ENCODE measurements at places on chromosomes 7 and 10.
A peak's percentile ranks its signal among the peaks of the same experiment; 100 is the strongest.

DNA sequence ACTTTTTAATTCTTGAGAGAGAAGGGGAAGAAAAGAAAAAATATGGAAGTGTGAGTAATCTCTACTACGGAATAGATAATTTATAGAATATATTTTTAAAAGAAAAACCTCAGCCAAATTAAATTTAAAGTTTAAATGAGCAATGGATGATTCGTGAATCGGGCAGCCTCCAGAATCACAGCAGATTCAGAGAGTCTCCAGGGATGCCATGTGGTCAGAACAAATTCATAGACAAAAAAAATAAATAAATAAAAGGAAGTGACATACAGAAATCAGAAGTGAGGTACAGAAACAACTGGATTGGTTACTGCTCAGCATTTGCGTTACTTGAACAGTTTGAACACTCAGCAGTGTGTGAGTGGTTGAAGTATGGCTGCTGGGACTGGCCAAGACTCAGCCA is 53.0 kb downstream of the PHYHIPL start:
- DNase-seq, result no peak

DNA sequence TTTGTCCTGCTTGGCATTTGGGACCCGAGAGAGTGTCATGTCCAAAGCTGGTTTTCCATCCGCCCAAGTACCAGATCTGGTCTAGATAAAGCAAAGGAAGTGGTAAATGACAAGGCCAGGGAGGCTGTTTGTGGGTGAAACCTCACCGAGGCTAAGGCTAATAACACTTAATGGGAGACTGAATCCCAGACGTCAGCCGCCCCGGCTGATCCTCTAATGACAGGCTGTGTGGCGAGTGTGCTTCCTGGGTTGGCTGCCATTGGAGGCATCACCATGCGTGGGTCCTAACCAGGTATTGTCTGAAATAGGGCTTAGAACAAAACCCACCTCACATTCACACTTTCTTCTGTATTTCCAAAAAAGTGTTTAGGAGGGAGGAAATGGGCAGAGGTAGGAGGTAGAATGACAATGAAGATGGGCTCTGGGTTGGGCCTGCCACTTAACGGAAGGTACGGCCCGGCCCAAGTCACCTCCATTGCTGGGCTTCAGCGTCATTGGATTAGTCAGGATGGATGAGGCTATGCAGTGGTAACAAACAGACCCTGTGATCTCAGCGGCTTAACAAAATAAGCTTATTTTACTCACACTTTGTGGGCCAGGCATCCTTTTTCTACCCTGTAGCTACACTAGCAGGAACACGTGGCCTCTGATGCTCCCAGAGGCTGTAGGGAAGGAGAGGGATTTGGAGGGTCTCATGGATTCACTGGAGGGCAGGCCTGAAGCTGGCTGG is 59.7 kb downstream of the PROSER2 start:
- no peak for DNase-seq

DNA sequence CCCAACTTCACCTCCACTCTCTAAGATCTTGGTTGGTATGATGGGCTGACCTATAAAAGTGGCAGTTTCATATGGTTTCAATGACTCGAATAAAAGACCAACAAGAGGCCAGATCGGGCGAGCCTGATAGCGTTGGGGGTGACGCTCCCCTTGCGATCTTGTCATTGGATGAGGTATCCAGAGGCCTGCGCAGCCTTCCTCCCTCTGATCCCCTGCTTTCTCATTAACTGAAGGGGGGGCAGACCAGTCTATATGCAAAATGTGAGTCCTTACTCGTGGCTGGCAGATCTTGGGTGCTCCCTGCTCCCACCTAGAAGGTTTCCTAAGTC is 937 bp upstream of the COBL start:
- DNase-seq, result no peak

DNA sequence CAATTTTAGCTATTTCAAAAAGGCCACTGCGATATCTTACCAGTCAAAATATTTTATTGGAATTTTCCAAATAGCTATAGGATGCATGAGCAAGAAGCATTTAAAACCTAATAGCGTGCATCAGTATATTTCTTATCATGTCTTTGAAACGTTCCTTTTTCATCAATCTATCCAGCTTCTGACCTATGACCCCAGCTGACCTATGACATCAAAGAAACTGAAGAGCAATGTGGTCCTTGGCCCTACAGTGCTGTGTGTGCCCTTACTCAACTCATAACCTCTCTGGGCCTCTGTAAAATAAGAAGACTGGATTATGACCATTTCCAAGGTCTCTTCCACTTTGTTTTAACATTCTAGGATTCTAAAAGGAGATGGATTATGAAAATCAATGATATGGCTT is 118.2 kb downstream of the ZNF22 start:
- no peak for DNase-seq

DNA sequence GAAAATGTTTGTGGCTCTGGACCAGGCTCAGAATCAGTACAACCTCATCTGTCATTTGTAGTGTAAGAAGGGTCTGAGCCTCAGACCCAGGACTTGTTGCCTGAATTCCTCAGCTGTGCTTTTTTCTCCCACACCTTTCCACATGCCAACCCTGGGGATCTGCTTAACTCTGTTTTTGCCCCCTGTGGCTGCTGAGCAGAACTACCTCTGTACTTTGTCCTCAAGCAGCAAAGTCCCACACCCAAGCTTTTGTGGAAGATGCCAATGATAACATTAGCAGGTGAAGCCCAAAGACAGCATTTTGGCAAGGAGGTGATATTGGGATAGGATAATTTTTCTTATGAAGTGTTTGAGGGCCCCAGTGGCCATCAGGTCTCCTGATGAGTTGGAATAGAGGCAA is 5.8 kb upstream of the CYP2C18 start:
- DNase-seq, result no peak

GRCh38 chr10:4130685-4131084 is 345.7 kb upstream of the KLF6 start:
- no peak for DNase-seq

DNA sequence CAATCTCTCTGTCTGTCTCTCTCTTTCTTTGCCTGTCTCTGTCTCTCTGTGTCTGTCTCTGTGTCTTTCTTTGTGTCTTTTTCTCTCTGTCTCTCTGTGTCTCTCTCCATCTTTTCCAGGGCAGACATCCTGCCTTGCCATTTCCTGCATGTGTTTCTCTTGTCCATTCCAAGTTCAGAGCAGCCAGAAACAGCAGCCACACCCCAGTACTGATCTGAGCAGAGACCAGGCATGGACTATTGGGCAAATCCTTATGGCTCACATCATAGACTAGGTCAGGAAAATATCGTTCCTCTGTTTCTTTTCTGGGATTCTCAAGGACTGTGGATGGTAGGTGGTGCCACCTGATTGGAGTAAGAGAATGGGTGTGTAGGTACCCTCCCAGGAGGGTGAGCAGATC is 95.8 kb downstream of the RAMP3 start:
- DNase-seq, result no peak

- DNase-seq, result no peak
These were observed 22.4 kb upstream of the OR2A5 start for GRCh38 chr7:144026203-144026883.

DNA sequence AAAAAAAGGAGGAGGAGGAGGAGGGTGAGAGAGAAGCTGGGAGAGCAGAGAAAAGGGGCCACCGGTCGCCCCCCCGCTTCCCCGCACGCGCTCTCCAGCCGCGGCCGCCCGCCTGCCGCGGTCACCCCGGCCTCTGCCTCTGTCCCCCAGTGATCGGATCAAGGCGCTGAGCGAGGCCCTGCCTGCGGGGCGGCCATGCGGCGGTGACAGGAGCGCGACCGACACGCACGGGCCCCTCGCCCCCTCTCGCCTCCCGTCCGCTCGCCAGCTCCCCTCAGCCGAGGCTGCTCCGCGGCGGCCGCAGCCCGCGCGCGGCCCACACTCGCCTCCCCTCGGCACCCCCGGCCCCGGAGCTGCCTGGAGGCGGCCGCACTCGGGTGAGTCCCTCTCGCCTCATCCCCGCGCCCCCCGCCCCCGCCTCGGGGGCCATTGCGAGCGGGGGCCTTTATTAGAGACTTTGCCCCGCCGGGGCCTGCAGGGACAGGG is at the start of gene GTF2I:
GTF2I (plus strand) TSS at position 27 of the 486 bp plus-strand sequence. CDS start 31,411 bp downstream, outside the sequence.
- DNase-seq, result peak; percentile 76

GRCh38 chr10:46001187-46001756 is 29.0 kb downstream of the TIMM23 start:
- DNase-seq, result no peak

- DNase-seq, result no peak
These were observed 128.5 kb downstream of the ANKRD7 start for GRCh38 chr7:118352867-118353453.

- no peak for DNase-seq
These were observed 117.5 kb upstream of the HGF start for GRCh38 chr7:81887098-81888090.

- no peak for DNase-seq
These were observed 23.0 kb upstream of the CEP41 start for GRCh38 chr7:130463553-130464434.

GRCh38 chr10:125742465-125742864 is 23.0 kb downstream of the EDRF1 start:
- no peak for DNase-seq

GRCh38 chr10:7233259-7233991 is 177.4 kb downstream of the SFMBT2 start:
- DNase-seq, result no peak

- DNase-seq, result no peak
These were observed 22.2 kb upstream of the CAMK2B start for GRCh38 chr7:44347546-44348114.

GRCh38 chr10:22053048-22053447 is 49.5 kb upstream of the DNAJC1 start:
- DNase-seq, result no peak

GRCh38 chr7:42340436-42340835 is 103.4 kb upstream of the GLI3 start:
- DNase-seq, result no peak

DNA sequence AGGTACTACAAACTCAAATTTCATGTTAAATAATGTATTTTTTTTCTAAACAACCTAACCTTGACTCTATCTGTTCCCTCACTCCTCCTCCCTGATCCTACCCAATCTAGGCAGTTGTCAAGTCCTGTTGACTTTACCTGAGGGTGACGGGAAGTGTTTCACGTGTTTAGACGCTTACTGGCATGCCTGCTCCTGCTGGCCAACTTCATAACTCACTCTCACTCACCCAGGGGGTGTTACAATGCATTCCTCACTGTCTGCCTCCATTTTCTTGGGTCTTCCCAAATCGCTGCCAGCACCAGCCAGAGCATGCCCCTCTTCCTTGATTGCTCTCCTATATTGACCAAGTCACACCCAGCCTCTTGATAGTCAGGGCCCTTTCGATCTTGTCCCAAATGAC is 28.3 kb downstream of the CRCP start:
- DNase-seq, result no peak

All from suprapubic skin (tissue), 4 donors.